NCI-H1694 treated with DMSO at 0.1 percent for 48 hours (cell line): ENCODE measurements at places on chromosomes 5 and 9.

DNA sequence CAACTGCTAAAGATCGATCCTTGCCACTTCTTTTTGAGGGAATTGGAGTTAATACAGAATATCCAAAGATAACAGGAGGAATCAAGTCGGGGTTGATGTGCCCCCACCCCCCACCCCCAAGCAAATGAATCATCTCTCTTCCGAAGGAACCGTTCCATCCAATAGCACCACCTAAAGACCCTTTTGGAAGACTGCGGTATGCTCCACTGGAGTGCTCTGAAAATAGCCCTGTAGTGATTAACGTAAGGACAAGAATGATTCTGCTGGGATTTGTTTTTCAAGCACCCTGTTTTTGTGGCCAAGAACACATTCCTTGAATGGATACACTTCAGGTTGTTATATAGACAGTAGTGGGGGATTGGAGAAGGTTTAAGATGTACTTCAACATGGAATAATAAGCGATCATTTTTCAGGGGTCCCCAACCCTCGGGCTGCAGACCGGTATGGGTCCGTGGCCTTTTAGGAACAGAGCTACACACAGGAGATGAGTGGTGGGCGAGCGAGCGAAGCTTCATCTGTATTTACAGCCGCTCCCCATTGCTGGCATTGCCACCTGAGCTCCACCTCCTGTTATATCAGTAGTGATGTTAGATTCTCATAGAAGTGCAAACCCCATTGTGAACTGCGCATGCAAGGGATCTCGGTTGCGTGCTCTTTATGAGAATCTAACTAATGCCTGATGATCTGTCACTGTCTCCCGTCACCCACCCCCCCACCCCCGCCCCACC lies 44.5 kb upstream of the TMEM252 start:
- DNase-seq = peak; percentile 25

DNA sequence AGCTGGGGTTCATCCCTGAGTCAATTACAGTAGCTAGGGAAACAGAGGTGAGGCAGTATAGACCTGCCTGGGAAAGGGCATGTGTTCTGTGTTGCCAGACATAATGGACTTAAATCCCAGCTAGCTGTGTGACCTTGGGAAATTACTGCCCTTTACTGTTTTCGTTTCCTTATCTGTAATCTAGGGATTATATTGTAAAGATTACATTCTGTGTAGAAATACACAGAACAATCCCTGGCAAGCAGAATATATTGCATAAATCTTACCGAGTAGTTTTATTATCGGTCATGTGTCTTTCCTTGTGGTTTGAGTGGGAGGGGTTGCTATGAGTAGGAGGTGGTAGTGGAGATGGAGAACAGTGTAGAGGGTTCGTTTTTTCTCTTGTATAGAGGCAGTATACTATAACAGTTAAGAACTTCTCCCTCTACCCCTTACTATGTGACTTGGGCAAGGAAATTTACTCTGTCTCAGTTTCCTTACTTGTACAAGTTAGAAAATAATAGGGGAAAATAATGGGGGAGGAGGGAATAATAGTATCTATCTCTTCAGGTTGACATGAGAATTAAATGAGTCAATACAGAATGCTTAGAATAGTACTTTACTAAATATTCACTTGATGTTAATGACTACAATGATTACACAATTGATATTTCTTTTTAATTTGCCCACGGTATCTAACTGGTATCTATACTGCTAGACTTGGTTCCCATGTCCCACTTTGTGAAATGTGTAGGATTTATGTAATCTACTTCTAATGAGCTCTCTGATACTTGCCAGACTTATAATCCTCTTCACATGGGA lies 7.1 kb upstream of the DMXL1 start:
- no peak for DNase-seq

GRCh38 chr5:76544268-76544926 lies 78.8 kb downstream of the F2RL2 start:
- no peak for DNase-seq

DNA sequence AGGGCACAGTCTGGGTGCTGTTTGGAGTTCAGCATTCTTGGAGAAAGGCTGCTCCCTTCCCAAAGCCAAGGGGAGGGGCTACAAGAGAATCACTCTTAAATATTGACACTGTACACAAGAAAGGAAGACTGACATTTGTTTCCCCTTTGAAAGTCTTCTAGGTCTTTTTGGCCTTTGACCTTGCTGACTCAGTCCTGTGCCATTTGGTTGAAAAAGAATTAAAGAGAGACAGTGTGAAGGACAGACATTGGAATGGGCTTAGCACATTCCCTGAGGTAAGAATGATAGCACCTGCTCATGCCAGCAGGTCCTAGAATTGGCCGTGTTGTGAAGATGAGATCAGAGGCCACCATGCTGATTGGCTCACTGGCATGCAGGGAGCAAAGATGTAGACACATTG lies 271.4 kb upstream of the ZNF608 start:
- DNase-seq = no peak

GRCh38 chr9:123376218-123377071 lies 20.4 kb downstream of the CRB2 start:
- no peak for DNase-seq

- no peak for DNase-seq
Measured at GRCh38 chr5:38853753-38854470, 8.1 kb downstream of the OSMR start.

GRCh38 chr9:119509291-119509905 lies 140.2 kb upstream of the BRINP1 start:
- no peak for DNase-seq

GRCh38 chr9:38380230-38380871 lies 12.2 kb upstream of the ALDH1B1 start:
- no peak for DNase-seq

GRCh38 chr5:82885627-82886389 lies 191.4 kb downstream of the TMEM167A start:
- no peak for DNase-seq

GRCh38 chr5:137487600-137487999 lies 11.5 kb downstream of the SPOCK1 start:
- DNase-seq = no peak

- no peak for DNase-seq
Measured at GRCh38 chr5:122015471-122015870, 53.7 kb downstream of the SRFBP1 start.

GRCh38 chr9:25681266-25681665 lies 3.0 kb upstream of the TUSC1 start:
- DNase-seq = no peak

DNA sequence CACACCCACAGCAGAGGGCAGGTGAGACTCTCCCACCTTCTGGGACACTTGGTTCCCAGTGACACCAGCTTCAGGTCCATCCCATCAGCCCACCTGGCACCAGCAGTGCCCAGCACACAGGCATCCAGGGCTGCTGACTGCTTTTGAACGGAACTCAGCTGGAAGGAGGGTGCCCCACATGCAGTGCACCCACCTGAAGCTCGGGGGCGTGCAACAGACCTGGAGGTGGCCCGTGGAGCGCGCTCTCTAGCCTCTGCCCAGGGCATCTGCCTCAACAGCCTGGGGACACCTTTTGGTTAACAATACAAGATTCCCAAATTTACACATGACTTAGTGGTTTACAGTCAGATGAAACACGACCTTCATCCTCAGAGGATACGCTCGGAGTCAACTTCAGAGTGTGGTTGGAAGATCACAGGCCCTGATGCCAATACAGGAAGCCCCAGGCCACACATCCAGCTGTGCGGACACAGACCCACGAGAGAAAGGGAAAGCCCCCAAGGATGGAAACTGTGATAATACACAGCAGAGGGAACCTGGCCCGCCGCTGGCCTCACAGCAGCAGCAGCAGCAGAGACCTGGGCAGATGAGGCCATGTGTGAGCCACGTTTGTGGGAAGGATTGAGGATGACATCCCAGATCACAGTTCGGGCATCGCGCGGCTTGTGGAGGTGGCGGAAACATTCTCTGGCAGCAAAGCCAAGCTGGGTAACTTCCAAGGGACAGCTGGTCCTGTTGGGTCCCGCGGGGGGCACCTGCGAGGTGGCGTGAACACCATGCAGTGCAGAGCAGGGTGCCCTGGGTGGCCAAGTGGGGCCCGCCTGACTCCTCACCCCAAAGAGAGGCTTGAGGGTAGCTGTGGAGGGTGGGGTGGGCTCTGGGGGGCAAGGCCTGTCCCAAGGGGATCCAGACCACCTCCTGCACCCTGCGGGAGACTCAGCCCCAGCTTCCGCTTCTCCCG lies 64.0 kb downstream of the SECISBP2 start:
- no peak for DNase-seq

- no peak for DNase-seq
Measured at GRCh38 chr5:6638236-6638635, 5.0 kb downstream of the SRD5A1 start.

GRCh38 chr9:124792257-124793014 lies 15.5 kb downstream of the OLFML2A start:
- no peak for DNase-seq

- DNase-seq = no peak
Measured at GRCh38 chr9:15018096-15018637, 107.9 kb upstream of the FREM1 start.

- DNase-seq = no peak
Measured at GRCh38 chr9:6384732-6385131, 28.3 kb upstream of the UHRF2 start.

DNA sequence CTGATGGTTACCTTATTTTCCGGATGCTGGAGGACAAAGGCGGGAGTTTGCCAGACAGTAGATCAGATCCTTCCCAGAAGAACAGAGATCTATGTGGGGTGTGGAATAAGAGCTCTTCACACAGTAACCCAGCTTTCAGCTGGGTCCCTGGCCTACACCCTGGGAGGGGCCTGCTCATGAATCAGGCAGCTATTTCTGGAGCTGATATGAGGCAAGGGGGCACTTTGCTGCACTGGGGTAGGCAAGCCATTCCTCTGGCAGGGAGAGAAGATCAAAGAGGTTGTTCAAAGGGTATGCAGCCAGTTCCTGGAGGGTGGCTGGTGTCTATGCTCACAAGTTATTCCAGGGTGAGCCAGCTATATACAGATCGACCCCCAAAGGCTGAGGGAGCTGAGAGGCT lies 48.6 kb downstream of the CYSTM1 start:
- no peak for DNase-seq

- DNase-seq = no peak
Measured at GRCh38 chr5:14281746-14282181, 138.6 kb downstream of the TRIO start.

- DNase-seq = no peak
Measured at GRCh38 chr5:60494635-60495034, 205.3 kb downstream of the DEPDC1B start.

GRCh38 chr9:38227656-38228055 lies 158.6 kb upstream of the SHB start:
- peak; percentile 61 for DNase-seq

- no peak for DNase-seq
Measured at GRCh38 chr5:140408750-140409241, 7.2 kb downstream of the ANKHD1 start.

- no peak for DNase-seq
Measured at GRCh38 chr5:179679014-179679674, 1.7 kb downstream of the CBY3 start.

DNA sequence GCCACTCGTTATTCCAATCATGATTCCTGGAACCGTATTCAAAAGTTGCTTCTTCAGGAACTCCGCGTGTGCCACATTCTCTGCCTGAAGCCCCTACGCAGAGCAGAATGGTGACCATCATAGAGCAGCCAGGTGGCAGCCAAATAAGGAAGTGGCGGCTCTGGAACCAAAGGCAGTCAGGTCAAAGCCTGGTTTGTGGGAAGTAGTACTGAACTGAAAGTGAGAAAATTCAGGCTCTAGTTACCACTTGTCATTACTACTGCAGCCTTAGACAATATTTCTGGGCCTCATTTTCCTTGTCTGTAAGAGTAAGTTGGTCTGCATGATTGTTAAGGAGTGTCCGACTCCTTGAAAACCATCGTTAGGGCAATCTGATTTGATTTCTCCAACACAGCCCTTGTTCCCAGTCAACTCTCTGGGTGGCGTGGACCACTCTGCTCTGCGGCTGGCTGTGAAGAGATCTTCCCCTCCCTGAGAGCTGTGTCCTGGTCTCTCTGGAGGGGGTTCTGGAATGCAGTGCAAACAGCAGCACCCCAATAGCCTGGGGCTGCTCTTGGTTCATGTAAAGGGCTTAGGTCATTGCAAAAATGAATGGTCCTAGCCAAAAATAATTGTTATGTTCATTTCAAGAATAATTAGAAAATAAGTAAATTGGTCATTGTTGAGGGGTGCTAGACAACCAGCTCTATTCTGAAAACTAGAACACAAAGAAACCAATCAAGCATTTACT lies 102.4 kb downstream of the MED27 start:
- no peak for DNase-seq

GRCh38 chr5:158910782-158911692 lies 188.7 kb downstream of the EBF1 start:
- DNase-seq = no peak

DNA sequence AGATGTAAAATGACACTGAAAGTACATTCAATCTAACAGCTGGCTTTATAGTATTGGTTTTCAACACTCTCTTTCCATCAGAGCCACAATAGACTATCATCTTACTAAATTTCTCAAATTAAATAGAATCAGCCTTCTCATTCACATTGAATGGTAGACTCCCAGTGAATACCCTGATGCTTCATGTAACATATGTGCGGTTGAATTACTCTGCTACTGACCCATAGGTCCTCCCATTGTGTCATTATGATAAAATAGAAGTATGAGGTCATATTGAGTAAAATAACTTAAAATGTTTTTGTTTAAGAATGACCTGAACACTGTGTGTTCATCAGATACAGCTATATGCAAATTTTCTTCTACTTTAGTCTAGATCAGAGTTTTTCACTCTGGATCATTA lies 75.9 kb upstream of the ADAMTSL1 start:
- no peak for DNase-seq

DNA sequence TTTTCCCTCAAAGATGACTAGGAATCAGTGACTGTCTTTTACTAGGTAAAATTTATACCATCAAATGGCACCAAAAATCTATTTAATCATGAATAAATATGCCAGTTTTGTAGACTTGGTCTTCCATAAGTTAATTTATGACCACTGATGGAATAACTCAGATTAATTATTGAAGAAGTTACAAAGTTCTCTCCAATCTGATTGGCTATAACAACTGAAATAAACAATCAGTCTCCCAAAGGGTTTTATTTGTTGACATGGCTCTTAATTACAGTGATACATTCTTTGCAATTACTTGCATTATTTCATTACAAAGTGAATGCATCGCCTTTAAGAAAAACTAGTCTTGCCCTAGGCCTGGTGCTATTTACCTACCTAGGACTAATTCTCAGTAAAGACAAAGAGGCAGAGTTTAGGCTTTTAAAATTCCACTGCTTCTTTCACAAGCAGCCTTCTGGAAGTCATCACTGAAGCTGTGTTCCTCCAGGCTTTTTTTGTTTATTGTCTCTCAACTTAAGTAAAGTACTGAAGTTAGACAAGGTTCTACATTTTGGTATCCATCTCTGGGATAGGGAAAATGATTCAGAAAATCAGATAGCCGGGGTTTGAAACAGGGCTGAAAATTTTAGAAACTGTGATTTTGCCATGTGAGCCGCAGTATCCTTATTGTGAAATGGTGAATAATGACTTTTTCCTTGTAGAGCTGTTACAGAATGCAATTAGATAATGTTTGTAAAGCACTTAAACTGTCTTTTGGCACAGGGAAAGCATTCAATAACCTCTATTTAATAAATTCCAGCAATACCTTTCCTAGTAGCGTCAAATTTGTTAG lies 2.5 kb downstream of the STOM start:
- no peak for DNase-seq
